ENCODE measurements at places on chromosomes 16 and 17. TPM values are rescaled to one million over a fixed set of nuclear protein-coding genes. Genes with fewer than 3 reads are reported as not detected.

HEATR9 gene
- total RNA-seq, result not detected

KRTAP16-1 gene
- total RNA-seq, result not detected

DHRS11 gene
- 3.2 TPM for total RNA-seq

CCR7 gene
- 0.58 TPM for total RNA-seq

SPATA22 gene
- total RNA-seq, result 1.0 TPM

CLDN7 gene
- total RNA-seq, result 24.2 TPM

SLC16A6 gene
- 0.74 TPM for total RNA-seq

NSF gene
- 37.8 TPM for total RNA-seq

EPN3 gene
- total RNA-seq, result 4.4 TPM

PTX4 gene
- not detected for total RNA-seq
